NCI-H1436 treated with DMSO at 0.1 percent for 48 hours (cell line): ENCODE measurements at places on chromosomes 11 and 22.

DNA sequence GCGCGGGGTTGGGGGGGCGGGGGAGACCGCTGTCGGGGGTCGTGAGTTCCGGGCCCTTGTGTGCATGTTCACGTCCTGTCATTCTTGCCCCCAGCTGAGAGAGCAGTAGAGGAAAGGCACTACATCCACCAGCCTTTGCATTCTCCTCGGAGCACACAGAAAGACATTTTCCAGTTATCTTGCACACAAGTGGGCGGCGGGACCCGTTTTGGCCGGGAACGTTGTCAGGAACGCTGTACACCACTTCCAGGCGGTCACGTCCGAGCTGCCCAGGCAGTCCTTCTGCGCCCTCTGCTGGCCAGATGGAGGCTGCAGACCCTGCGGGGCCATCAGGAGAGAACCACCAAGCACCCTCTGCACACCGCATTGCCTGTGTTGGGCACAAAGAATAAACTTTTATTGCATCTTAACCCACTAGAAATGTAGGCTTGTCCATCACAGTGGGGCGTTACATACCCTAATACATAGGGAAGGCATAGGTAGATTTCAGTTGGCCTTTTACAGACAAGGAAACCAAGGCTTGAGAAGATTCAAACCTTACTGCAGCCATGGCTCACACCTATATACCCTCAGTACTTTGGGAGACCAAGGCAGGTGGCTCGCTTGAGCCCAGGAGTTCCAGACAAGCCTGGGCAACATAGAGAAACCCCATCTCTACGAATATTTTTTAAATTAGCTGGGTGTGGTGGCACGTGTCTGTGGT, 2.8 kb upstream of the CDKN1C start:
- DNase-seq: no peak

DNA sequence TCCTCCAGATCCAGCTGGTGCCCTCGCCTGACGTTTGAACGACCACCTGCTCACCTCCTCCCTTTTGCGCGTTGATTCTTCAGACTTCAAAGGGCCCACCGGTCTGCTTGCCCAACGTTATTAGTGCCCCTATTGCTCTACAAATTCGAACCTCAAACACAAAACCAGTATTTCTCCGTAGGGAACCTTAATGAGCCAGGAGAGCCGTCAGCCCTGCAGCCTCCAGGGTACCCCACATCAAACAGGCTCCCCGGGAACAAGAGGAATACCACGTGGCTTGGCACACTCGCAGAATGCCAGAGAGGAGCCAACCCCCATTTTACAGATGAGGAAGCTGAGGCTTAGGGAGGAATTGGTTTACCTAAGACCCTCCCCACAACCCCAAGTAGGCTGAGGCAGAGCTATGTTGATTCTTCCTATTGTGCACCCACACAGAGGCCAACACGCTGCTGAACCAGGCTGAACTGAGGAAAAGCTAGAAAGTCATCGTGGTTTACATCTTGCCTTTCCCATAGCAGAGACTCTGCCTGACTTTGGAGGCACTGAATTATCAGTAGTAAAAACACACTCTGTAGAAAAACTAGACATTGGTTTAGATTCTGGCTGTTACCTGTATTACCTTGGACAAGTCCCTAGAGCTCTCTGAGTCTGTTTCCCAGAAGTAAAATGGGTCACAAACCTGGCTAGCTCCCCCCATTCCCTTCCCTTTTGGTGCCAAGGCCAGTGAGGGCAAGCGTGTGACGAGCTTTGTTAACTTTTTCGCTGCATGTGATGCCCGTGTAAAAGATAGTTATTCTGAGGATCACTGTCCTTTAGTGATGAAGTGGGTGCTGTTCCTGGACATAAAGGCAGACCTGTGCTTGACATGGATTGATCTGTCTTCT, 764 bp downstream of the TKFC start:
- no peak for DNase-seq

DNA sequence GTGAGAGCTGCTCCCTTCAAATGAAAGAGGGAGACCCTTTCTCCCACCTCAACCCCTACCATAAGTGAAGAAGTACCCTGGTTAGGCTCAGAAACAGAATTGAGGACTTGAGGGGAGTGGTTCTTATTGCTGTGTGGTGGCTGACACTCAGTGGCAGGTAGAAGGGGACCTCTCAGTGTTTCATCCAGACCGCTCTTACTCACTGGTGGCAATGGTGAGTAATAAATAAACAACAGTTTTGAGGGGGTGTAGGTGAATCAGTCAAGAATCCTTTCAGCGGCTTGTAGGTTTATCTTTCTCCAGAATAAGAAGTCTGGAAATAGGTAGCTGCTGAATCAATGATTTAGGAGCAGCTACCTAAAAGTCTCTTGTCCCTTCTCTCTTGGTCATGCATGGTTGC, 403.4 kb upstream of the B3GAT1 start:
- no peak for DNase-seq

- DNase-seq: no peak
These were observed 104.5 kb upstream of the GRAMD1B start for GRCh38 chr11:123325533-123325932.

DNA sequence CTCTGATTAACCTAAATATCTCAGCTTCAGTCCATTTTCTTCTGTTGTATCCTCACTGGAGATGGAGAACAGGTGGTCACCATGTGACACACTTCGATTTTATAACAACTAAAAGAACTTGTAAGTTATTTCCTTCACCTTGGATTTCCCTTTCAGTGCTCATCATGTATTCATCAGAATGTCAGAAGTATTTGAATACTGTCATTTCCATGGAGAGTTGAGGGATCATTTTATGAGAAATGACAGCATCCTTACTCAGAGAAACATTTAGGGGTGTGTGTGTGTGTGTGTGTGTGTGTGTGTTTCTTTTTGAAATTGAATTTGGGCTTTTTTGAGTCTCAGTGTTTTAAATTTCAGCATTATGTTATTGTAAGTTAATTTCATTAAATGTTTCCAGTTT, 205.8 kb downstream of the ARHGAP42 start:
- DNase-seq: no peak

DNA sequence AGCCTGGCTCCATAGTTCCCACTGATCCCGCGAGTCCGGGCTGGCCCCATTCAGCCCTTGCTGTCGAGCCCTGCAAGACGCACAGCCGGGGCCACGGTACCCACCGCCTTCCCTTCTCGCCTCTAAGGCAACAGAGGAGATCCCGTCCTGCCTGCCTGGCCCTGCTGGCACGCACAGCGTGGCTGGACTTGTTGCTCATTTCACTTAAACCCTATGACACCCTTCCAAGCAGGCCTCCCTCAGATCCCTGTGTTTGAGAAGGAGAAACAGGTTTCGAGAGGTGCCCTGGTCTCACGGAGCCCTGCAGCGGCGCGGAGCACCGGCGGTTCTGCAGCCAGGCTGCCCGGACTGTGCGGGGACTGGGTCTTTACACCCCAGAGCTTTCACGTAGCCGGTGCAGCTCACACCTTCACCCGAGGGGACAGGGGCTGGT, 1048.4 kb downstream of the BRD1 start:
- DNase-seq: no peak

DNA sequence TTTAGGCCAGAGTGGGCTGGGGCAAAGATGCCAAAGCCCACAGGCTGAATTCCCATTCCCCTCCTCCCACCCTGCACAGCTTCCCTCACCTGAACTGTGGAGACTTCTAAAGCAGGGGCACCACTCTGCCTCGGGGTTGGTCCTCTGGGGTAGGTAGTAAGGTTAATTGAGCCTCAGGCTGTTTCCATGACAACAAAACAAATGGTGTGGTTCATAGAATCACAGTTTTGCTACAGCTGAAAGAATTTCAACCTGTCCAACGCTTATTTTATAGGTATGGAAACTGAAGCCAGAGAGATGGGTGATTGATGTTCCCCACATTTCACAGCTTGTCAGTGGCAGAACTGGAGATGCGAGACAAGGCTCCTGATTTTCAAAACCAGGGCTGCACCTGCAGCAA, 109.5 kb downstream of the SNX19 start:
- DNase-seq: no peak

DNA sequence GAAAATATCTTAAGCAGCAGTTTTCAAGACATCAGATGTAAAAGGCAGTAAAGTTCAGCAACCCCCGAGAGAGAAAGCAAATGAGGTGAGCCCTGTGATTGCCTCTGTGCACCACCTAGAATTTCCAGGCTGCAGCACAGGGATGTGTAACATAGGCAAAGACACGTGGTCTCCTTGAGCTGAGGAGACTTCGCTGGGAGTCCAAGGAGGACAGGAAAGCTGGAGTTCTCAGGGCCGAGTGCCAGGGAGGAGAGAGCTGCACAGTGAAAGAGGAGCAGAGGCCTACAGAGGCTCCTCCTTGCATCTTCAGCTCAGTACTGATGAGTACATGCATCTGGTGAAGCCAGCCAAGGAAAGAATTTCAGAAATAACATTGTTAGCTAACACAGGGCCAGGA, 17.6 kb upstream of the TOLLIP start:
- no peak for DNase-seq

DNA sequence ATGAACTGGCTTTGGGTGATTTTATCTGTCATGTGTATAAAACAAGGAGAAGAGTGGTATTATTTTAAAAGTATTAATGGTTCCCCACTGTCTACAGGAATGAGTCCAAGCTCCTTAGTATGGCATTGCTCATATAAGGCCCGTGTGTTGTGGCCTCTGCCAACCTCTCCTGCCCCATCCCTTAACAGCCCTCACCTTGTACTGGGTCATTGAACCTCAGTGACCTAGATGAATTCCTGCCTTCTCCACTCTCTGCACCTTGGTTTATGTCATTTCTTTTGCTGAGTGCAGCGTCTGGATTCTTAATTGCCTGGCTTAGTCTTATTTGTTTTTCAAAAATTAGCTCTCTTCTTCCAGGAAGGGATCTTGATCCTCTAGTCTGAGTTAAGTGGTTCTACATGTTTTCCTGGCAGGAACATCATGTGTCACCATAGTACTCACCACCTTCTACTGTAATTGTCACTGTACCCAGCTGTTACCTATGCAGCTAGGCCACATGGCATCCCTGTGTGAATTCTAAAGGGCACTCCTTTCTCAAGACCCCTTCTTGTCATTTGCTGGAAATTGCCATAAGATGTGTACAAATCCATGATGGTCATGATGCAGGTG, 36.2 kb upstream of the POGLUT3 start:
- no peak for DNase-seq

GRCh38 chr22:43000441-43001175, 14.3 kb downstream of the PACSIN2 start:
- DNase-seq: no peak

DNA sequence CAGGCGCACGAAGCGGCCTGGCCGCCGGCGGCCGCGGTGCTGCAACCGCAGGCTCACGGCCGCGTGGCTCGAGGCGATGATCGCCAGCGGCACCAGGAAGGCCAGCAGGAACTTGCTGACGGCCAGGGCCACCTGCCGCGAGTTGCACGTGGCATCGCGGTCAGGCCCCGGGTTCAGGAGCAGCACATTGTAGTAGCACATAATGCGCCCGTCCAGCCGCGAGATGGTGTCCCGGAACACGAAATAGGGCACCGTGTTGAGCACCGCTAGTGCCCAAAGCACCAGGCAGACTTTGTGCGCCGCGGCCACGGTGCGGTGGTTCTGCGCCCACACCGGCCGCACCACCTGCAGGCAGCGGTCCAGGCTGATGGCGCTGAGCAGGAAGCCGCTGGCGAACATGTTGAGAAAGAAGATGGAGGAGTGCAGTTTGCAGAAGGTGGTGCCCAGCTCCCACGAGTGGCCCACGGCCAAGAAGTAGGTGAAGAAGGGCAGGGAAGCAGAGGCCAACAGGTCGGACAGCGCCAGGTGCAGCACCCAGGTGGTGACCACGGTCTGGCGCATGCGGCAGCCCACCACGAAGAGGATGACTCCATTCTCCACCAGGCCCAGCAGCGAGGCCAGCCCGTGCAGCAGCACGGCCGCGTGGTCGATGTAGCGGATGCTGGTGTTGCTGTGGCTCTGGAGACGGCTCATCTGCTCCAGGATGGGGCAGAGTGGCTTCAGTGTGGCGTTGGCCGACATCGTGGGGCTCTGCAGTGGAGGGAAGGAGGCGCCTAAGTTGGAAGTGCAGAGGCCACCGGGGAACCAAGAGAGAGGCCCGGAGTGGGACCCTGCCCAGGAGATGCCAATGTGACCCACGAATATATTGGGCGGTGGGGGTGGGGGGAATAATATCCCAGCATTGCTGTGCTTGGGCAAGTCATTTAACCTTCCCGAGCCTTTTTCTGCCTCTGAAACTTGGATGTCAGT, 2.5 kb downstream of the PTGDR2 start:
- no peak for DNase-seq

GRCh38 chr11:40274017-40274416, 1185.4 kb downstream of the LRRC4C start:
- no peak for DNase-seq

- no peak for DNase-seq
These were observed 142.3 kb upstream of the TBCEL start for GRCh38 chr11:120881596-120881995.

DNA sequence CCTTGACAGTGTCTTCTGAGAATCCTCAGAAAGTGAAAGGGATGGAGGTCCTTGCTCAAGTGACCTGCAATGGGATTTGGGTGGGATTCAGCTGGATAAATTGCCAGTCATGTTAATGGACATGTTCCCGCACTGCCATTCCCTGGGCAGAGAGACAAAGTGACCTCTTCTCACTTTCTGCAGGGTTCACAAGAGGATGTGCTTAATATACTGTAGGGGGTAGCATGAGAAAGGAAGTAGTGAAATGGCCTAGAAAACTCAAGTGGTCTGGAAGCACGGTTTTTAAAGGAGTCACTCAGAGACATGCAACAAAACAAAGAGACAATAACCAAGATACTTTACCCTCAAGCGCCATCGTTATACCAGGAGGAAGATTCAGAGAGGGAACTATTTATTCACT, 70.2 kb downstream of the NELL1 start:
- no peak for DNase-seq

- no peak for DNase-seq
These were observed 49.2 kb upstream of the OR4B1 start for GRCh38 chr11:48167380-48167779.

- no peak for DNase-seq
These were observed 75.3 kb downstream of the FBLN1 start for GRCh38 chr22:45577746-45578523.

- no peak for DNase-seq
These were observed 7.3 kb downstream of the KCNJ1 start for GRCh38 chr11:128859563-128860441.

- no peak for DNase-seq
These were observed 60.5 kb downstream of the APIP start for GRCh38 chr11:34855754-34856095.

DNA sequence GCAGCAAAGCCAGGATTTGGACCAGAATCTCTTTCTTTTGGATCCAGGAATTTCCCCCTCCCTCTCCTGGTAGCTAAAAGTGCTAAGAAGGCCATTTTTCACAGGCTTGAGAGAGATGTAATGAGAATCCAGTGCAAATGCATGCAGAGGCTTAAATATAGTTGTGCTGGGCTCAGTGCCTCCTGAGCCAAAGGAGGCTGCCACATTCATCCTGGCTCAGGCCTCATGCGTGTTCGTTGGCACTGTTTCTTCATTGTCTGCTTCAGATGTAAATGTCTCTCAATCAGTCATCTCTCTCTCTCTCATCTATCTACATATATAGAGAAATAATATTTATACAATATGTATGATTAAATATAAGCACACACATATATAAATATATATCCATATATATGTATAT, 83.6 kb downstream of the INSC start:
- DNase-seq: no peak

DNA sequence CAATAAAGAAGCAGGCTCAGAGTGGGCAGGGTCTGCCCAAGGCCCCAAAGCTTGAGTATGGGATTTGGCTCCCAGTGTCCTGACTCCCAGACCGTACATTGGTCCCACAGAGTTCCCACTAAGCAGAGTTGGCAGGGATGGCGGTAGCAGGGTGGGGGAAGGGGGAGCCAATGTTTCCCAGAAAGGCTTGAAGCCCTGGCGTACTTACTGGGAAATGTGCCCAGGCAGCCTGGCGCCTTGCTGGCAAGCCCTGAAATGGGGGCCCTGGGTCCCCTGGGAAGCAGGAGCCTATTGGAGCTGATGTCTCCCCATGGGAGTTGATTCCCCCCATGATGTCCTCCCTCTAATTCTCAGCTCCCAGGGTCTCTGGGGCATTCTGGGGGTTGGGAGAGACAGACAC, 9.3 kb downstream of the ARHGEF17 start:
- no peak for DNase-seq
